ENCODE measurements at places on chromosomes 4 and X.

DNA sequence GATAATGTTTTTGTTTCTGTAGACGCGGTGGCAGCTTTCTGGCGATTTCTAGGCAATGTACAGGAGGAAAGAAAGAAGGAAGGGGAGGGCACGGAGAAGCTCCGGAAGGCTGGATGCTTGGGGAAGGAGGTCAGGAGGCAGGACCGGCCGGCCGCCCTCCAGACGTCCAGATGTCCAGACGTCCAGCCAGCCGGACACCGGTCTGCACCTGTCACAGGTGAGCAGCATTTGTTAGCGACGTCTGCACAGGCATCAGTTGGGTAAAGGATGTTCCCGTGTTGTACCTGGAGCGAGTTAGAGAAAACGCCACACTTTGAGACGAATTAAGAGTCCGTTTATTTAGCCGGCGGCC lies 90.0 kb upstream of the PPP2R3B start:
- DNase-seq = no peak

DNA sequence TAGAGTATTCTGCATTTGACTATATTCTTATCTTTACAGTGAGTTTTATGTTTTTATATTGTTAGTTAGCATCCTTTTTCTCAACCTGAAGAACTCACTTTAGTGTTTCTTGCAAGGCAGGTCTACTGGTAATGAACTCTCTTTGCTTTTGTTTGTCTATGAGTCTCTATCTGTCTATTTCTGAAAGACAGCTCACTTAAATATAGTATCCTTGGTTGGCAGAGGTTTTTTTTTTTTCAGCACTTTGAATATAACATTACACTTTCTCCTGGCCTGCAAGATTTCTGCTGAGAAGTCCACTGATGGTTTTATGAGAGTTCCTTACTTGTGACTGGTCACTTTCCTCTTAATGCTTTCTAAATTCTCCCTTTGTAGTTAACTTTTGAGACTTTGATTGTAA lies 32.8 kb upstream of the C4orf54 start:
- no peak for DNase-seq

GRCh38 chrX:1493877-1494510 lies 41.3 kb upstream of the ASMTL start:
- DNase-seq = no peak

- peak; percentile 81 for DNase-seq
Measured at GRCh38 chrX:39859991-39860861, 237.5 kb downstream of the BCOR start.

DNA sequence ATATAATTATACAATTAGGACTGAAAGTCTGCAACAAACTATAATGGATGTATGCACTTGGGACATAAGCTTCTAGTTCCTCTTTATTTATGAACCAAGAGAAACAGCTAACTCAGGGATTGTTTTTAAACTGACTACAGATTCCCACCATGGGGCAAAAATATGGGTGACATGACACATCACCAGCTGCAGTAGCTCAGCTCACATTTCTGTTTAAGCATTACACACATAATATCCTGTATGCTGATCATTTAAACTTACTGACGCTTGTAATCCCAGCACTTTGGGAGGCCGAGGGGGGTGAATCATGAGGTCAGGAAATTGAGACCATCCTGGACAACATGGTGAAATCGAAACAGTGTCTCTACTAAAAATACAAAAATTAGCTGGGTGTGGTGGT lies 11.5 kb downstream of the FGB start:
- DNase-seq = no peak

GRCh38 chrX:147749308-147749707 lies 162.4 kb upstream of the FMR1 start:
- DNase-seq = no peak

- DNase-seq = no peak
Measured at GRCh38 chrX:104668550-104668949, 102.6 kb downstream of the IL1RAPL2 start.

GRCh38 chrX:130637591-130637990 lies 235.8 kb downstream of the RBMX2 start:
- no peak for DNase-seq

GRCh38 chr4:102338405-102338804 lies 6.9 kb downstream of the SLC39A8 start:
- DNase-seq = no peak

Data from stimulated activated CD4-positive, alpha-beta T cell treated with anti-CD3 and anti-CD28 coated beads, Interleukin-15, amount 100 ng/mL, for 48 hours (primary cell).